NCI-H1048 (cell line): ENCODE measurements at places on chromosomes 2 and 18.
A peak's percentile ranks its signal among the peaks of the same experiment; 100 is the strongest.

DNA sequence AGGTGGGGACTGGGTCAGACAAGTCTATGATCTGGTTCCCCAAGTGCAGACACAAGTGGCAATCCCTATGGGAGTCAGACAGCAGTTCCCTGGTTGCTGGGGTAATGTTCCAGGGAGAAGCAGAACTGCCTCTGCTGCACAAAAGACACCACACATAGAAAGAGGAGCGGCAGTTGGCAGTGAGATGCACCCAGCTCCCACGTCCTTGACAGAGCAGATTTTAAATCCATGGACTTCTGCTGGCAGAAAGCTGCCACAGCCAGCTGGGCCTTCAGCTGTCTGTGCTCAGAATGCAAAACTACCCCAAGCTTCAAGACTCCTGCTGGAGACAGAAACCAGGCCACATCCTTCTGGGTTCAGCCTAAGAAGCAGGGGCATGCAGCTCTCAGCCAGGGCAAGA lies 147.2 kb downstream of the ETAA1 start:
- no peak for DNase-seq

- no peak for DNase-seq
Observed at GRCh38 chr2:28539118-28539541, 43.3 kb downstream of the PLB1 start.

DNA sequence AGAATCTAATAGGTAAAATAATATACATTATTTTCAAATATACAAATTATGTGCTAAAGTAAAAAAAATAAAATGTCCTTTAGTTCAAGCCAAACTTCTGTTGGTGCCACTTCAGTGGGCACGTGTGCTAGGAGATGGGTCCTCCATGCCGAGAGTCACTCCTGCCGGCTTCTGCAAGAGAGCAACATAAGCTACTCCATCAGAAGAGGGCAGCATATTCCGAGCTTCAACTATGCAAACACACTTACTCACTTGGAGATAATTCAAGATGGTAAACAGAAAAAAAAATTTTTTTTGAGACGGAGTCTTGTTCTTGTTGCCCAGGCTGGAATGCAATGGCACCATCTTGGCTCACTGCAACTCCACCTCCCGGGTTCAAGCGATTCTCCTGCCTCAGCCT lies 24.4 kb downstream of the CNOT11 start:
- no peak for DNase-seq

DNA sequence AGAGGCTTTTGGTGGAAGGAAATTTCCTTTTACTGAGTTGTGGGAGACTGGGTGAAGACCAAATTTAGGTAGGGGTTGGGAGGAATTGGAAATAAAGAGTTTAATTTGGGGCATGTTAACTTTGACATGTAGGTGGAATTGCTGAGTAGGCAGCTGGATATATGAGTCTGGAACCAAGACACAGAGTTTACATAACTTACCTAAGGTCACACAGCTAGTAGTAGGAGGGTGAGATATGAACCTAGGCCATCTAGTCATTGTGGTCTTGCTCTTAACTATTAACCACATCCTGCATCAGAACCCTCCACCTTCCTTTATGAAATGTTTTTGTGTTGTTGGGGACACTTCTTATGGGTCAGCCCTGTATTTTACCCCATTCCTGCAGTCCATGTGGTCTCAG lies 113.1 kb downstream of the ICOS start:
- no peak for DNase-seq

GRCh38 chr2:189124175-189124574 lies 55.4 kb downstream of the COL5A2 start:
- DNase-seq, result no peak

DNA sequence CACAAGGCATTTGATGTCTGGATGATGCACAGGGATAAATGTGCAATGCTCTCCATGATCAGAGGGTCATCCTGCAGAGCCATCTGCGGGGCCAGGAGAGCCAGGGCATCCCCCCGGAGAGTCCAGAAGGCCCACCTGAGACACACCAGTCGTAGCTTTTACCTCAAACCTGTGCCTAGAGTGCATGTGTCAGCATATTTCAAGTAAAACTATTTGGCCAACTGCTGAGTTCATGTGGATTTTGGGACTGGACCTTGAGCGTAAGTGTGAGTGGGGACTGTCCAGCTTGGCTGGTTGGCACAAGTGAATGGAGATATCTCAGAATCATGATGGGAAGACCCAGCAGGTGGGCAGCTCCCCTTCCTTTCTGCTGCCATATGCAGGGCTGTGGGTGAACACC lies 147.8 kb upstream of the TPO start:
- DNase-seq, result no peak

GRCh38 chr2:20013126-20013849 lies 820 bp upstream of the MATN3 start:
- no peak for DNase-seq

- DNase-seq, result no peak
Observed at GRCh38 chr18:22439447-22439846, 21.7 kb upstream of the CTAGE1 start.

- DNase-seq, result no peak
Observed at GRCh38 chr2:121372721-121373353, 87.8 kb upstream of the TFCP2L1 start.

DNA sequence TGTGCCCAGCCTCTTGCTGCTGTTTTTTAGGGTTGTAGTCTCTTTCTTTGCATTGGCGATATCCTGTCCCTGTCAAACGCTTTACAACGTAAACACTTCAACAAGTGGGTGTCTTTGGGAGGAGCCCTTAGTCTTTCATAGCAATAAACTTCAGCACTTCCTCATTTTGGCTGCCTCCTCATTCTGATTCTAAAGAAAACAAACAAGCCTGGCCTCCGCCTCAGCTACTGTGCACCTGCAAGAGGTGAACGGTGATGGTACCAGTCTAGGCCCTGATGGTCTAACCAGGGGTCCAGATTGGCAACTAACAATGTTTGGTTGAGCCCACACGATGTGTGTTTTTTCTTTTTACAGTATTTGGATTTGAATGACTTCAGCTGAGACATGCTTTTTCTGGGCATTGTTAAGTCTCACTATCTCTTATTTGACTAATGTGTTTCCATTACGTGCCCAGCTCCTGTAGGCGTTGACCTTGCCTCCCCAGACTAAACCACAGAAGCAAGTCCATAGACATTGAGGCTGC lies 53.2 kb upstream of the CUL3 start:
- DNase-seq, result no peak

DNA sequence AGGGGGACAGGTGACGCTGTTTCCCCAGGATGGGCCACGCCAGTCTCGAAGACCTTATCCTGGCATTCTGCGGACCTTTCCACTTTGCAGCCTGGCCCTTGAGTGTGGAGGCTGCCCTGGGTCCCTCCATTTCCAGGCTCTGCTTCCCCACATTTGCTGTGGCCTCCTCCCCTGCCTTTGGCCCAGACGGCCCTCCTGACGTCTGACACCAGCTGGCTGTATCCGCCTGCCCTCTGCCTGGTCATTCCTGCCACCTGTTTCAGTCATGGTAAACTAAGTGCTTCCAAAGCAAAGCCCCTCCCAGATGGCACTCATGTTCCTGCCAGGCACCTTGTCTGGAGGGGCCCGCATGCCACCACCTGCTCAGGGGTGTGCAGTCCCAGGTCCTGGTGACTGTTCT lies 95.1 kb downstream of the ASB1 start:
- DNase-seq, result no peak

GRCh38 chr2:156765450-156765849 lies 329.3 kb downstream of the GPD2 start:
- DNase-seq, result no peak

DNA sequence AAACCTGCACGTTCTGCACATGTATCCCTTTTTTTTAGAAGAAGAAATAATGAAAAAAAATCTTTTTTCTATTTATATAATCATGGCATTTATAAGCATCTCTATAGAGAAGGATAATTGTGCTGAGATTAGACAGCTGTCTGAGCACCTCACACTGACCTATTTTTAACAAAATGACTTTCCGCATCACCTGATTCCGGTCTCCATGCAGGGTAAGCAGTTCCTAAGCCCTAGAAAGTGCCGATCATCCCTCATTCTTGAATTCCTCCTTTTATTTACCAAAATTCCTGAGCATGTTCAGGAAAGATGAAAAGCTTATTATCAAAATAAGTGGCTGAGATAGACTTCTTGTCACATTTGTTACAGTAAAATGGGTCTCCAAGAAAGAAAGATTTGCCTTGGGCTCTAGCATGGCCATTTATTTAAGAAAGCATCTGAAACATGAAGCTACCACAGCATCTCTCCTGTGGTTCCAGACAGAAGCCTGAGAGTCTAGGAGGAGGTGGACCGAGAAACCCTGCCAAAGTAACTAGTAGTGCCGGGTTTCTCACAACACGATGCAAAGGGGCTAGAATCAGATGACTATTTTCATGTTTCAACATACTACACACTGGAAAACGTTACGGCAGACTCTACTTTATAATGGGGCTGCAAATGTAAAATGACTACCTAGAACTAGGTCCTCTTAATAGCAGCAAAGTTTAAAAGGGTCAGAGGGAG lies 670 bp downstream of the GKN1 start:
- DNase-seq, result no peak

- no peak for DNase-seq
Observed at GRCh38 chr2:130759906-130760753, 4.8 kb downstream of the AMER3 start.

DNA sequence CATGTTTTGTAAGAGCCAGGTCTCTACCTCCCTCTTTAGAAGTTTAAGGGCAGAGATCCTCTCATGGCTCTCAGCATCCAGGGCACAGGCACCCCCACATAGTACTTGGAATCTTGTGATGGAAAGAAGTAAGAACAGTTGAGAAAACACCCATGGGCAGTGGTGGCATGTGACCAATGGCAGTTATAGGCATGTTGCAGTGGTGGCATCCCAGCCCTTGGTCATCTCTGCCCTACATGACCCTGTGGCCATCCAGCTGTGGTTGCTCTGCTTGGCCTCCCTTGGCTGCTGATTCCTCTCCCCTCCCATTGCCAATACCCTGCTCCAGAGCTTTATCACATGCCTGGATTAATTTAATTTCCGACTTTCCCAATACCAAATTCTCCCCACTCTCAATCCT lies 13.3 kb upstream of the MSH2 start:
- no peak for DNase-seq

DNA sequence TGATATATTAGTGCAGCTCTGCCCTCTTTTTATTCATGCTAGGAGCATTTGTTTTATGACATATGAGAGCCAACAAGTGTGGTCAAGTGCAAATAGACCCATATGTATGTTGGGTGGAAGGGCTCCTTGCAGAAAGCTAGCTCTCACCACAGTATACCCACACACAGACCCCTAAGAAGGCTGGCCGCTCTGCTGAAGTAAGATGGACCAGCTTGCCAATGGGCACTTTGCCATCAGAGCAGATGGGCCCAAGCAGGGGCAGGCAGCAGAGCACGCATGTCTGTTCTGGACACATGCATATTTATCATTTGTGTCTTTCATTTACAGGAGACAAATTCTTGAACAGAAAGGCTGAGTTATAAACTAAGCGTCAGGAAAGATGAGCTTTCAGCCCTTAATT lies 187.5 kb upstream of the DTNA start:
- no peak for DNase-seq

GRCh38 chr18:59279722-59280121 lies 6.5 kb upstream of the RAX start:
- no peak for DNase-seq

DNA sequence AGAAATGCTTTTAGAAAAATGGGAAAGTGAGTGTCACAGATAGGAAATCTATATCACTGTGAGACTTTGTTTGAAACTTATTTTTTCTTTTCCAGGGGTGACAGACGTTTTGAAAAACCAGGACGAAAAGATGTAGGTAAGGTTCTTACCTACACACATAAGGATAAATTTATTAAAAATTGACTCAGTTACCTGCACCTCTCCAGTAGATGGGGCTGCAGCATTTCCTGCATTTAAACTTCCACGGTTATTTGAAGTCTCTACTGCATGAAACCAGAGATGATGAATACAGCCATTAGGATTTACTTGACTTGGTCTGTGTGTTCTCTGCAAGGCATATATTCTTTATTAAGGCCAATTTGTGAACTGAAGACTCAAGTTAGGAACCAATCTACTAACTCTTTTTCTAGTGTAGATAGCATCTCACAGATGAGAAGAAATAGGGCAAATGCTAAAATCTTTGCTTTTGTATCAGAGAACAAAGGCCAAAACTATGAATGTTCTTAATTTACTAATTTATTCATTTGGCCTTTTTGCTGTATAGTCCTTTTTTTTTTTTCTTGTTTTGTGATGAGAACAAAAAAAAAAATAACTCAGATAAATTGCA lies 15.0 kb downstream of the KCNJ13 start:
- DNase-seq, result no peak

- DNase-seq, result peak; percentile 47
Observed at GRCh38 chr2:9205963-9206948, at the start of gene ASAP2. Gene ASAP2, plus strand, starts transcription at chr2:9206812. Its CDS starts 293 bp downstream, at chr2:9207105.

- DNase-seq, result no peak
Observed at GRCh38 chr2:196466581-196466980, 172.9 kb upstream of the CCDC150 start.

GRCh38 chr2:129080715-129081476 lies 762.2 kb upstream of the HS6ST1 start:
- no peak for DNase-seq

DNA sequence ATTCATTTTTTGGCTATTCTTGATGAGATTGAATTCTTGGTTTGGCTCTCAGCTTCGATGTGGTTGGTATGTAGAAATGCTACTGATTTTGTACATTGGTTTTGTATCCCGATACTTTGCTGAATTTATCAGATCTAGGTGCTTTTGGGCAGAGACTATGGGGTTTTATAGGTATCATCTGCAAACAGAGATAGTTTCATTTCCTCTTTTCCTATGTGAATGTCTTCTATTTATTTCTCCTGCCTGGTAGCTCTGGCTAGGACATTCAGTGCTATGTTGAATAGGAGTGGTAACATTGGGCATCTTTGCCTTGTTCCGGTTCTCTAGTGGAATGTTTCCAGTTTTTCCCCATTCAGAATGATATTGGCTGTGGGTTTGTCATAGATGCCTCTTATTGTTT lies 5.5 kb upstream of the TACR1 start:
- no peak for DNase-seq

DNA sequence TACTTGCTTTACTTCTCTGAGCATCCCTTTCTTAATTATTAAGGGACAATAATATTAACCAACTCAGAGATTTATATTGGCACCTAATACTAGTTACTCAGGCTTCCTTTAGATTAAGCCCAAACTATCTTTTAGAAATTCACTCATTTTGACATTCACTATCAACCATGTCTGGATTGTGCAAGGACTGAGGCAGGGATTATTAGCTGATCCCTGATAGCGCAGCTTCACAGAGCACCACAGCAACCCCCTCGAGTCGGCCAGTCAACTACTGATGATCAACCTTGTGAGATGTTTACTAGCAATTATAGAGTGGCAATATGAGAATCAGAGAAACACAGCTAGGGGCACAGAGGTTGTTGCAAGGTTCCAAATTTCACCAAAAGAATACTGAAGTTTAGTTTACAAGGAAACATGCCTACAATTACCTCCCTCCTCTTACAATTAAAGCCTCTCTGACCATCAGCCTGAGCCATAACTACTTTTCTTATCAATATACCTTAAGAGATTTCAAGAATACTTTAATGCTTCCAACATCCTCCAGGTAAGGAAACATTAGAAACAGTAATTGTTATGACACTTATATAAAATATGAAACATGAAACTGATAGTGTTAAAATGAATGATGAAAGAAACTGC lies 191.6 kb downstream of the TCF4 start:
- no peak for DNase-seq

GRCh38 chr2:231359948-231360347 lies 35.6 kb upstream of the B3GNT7 start:
- DNase-seq, result no peak
